ENCODE measurements at places on chromosomes 5 and 9.
A peak's percentile ranks its signal among the peaks of the same experiment; 100 is the strongest.

DNA sequence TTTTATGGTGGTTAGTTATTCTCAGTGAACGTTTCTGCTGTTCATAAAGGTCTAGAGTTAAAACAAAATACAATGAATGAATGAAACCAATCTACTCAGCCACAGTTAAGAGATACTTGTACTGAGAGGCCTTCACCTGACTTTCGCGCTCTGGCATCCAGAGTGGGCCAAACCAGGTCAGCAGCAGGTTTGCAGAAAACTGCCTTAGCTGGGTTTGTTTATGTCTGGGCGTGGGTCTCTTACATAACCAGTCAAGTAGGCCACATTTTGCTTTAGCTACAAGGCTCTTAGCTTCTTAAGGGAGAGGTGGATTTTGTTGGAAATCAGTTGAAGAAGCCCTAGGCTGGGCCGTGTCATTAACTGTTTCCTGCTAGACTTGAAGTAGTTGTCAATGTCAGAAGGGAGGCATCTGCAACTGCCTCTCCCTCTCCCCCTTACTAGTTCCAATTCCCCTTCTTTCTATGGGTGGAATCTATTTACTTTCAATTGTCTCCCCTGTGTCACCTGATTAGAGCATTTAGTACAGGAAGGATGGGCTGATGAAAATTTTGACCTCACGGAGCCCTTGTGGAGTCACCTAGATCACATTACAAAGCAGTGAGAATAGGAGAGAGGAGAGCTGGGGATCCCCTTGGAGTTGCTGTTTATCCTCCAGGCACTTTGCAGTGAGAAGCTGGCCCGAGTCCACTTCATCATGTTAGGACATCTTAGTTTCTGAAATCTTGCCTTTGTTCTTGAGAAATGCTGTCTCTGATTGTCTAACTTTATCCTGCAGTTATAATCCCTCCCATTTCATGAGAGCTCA, 200.5 kb downstream of the ARHGEF28 start:
- no peak for DNase-seq

- no peak for DNase-seq
Measured at GRCh38 chr5:158406884-158407823, 548.2 kb upstream of the CLINT1 start.

DNA sequence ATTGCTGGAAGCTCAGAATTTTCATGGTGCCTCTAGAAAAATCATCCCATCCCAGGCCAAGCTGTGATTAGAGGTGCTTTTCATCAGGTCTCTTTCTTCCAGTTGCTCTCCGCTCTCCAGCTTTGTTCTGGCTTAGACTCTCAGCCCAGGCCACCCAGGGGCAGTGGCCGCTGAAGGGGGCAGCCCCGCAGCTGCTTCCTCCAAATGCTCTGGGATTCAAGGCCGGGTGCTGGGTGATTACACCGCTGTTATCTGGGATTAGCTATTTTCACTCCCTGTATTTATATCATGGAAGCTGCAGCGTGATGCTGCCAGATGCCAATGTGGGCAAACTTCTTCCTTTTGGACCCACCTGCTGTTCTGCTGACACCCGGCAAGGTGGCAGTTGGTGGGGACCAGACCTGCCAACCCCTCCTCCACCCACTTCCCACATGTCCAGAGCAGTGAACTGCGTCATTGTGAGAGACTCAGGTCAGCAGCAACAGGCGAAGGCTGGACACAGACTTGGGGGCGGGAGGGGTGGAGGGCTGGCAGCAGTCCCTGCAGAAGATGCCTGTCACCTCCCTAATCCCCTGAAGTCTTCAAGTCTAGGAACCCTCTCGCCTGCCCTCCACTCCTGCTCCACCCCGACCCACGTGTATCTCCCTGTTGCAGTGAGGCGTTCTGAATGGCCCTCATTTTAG, 33.9 kb upstream of the NKX2-5 start:
- DNase-seq: no peak

- no peak for DNase-seq
Measured at GRCh38 chr5:179873588-179874110, 15.0 kb upstream of the MRNIP start.

GRCh38 chr5:177447611-177448243, 1.1 kb downstream of the PRR7 start:
- peak; percentile 71 for DNase-seq

DNA sequence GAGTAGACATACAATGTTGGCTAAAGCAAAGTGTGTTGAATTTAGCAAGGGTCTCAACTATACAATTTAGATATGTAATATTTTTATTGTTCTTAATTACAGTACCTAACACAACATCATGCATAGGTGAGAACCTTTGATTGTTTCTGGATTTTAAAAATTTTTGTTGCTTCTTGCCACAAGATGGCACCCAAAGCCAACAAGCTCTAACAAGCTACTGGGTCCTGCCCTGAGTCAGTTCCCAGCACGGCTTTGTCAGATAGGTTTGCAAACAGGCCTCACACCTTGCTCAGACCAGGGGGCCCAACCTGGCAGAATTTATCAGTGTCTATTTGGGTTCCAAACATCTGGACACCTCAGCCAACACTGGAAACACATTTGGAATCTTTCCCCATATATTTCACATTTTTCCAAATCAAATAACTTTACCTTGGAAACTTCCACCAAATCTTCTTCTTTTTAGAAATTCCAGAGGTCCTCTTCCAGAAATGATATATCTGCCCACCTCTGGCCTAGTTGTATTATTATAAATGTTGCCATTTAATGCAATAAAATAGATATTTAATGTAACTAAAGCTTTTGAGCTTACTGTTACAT, 49.5 kb upstream of the EGFLAM start:
- DNase-seq: peak; percentile 60

DNA sequence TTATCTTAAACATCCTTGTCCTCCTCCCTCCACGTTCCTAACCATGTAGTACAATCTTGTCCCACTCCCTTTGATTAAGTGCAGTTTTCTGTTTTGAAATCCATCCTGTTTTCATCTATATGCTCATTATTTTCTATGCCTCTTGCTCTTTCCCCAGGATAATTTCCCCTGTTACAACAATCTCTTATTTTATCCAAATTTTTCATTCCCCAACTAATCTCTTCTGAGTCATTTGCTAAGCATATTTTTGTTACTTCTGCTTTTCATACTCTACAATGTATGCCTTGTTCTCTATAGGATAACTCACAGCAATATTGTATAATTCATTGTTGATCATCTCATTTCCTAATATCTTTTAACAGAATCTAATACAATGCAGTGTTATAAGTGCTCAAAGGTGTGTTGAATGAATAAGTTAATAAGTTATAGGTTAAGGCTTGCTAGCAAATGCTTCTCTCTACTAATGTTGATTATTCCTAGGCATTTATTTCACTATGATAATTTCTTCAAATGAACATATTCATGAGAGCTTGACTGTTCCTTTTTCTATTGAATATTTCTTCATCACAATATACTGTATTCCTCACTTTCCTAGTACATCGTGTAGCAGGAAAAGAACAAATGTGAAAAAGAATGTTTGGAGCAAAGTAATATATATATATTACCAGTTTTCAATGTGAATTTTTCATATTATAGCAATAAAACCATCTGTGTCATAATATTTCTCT, 1.5 kb downstream of the OMD start:
- DNase-seq: no peak

GRCh38 chr5:35644543-35644942, 26.9 kb downstream of the SPEF2 start:
- DNase-seq: no peak

DNA sequence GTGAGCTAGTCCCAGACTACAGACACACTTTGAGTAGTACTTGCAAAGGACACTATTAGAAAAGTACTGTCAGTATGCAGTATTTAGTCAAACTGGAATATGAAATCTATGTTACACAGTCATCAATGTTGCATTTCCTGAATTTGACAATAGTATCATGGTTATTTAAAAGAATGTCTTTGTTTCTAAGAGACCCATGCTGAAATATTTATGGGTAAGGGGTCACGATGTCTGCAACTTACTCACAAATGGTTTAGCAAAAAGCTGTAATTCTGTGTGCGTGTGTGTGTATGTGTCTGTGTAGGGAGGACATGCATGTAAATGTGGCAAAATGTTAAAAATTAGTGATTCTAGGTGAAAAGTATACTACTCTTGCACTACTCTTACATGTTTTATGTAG, 105.6 kb downstream of the GOLPH3 start:
- no peak for DNase-seq

DNA sequence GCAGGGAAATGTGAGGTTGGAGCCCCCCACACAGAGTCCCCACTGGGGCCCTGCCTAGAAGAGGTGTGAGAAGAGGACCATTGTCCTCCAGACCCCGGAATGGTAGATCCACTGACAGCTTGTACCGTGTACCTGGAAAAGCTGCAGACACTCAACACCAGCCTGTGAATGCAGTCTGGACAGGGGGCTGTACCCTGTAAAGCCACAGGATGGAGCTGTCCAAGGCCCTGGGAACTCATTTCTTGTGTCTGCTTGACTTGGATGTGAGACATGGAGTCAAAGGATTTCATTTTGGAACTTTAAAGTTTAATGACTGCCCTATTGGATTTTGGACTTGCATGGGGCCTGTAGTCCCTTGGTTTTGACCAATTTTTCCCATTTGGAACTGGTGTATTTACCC, 535.0 kb upstream of the MEF2C start:
- DNase-seq: no peak

GRCh38 chr5:66415208-66415607, 181.0 kb upstream of the MAST4 start:
- no peak for DNase-seq

- DNase-seq: no peak
Measured at GRCh38 chr9:91359734-91360470, 1.8 kb downstream of the AUH start.

DNA sequence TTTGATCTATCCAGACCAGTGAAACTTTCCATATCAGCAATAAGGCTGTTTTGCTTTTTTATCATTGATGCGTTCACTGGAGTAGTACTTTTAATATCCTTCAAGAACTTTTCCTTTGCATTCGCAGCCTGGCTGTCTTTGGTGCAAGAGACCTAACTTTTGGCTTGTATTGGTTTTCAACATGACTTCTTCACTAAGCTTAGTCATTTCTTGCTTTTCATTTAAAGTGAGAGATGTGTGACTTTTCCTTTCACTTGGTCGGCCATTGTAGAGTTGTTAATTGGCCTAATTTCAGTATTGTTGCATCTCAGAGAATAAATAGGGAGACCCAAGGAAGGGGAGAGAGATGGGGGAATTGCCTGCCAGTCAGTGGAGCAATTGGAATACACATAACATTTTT, 26.4 kb upstream of the CMYA5 start:
- no peak for DNase-seq

DNA sequence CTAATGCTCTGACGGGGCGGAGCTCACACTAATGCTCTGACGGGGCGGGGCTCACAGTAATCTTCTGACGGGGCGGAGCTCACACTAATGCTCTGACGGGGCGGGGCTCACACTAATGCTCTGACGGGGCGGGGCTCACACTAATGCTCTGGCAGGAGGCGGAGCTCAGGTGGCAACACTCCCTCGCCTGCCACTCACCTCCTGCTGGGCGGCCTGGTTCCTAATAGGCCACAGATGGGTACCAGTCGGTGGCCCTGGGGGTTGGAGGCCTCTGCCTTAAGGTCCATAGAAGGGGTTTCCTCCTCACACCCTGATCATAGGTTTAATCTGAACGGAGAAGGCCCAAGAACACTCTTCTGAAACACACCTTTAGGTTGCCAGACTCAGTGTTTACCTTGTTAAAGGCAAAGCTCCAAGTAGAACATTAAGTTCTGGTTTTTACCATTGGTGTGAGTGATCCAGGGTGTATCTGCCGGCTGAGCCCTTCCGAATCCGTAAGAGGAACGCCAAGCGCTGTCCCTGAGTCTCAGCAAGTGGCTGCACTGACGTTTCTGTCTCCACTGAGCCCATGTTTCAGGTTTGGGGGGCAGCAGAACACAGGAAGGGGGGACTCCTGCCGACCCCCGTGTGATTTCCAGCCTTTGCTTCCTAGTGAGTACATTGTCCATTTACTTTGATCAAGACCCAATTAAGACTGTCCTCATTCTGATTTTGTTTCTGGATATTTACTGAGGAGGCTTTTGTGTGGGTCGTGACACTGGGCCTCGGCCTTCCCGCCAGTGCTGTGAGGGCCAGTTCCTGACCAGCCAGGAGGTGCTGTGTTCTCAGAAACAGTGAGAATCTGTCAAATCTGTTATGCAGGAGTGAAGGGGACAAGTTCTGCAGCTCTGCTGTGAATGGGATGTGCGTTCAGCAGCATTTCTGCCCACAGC, 24.6 kb upstream of the LRRC14B start:
- peak; percentile 4 for DNase-seq

DNA sequence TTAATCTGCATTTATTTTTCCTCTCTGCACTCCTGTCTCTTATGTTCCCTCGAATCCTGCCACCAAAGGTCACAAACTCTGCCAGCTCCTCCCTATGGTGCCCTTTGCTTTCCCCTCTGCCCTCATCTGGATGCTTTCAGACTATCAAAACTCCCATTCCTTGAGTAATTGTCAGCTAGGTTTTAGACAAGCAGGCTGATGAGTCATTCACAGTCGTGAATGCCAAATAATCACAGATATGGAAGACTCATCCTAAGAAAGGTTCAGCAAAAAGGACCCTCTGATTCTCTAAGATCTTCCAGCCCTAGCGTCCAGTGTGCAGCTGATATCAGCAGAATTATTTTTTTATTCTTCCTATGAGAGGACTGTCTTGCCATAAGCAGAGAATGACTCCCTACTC, 104.5 kb upstream of the NUDT12 start:
- no peak for DNase-seq

- no peak for DNase-seq
Measured at GRCh38 chr9:95876595-95876994, 1.1 kb downstream of the ERCC6L2 start.

DNA sequence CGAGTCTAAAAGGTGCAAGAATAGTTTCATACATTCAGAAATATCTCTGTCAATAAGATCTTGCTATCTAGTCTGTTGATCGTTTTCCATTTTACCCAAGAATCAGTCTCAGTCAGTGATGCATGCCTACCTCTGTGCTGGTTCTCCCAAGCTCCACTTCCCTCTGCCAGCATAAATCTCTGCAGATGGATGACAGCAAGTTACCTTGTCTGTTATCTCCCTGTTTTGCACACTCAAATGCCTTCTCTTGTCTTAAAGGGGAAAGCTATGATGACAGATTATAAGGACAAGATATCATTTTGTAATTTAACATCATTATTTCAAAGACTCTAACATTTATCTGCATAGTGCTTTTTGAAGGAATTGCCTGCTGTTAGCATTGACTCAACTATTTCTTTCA, 802.1 kb upstream of the SEMA6A start:
- no peak for DNase-seq

DNA sequence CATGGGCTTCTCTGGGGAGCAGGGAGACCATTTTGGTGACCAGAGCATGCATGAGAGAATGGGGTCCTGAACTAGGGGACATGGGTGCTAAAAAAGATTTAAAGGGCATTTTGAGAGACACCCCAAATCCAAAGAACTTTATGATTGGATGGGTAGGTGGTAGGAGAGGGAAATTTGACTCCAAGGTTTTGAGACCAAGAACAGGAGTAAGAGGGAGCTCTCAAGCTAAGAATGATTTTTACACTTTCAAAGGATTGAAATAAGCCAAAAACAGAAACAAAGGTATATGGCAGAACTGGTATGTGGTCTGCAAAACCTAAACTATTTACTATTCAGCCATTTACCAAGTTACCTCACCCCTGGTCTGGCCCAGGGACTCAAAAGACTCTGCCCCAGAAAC, 318.2 kb upstream of the CLINT1 start:
- no peak for DNase-seq

Data from BE2C (cell line).